NCI-H510A treated with DMSO at 0.1 percent for 48 hours (cell line): ENCODE measurements at places on chromosomes 2 and 18.

DNA sequence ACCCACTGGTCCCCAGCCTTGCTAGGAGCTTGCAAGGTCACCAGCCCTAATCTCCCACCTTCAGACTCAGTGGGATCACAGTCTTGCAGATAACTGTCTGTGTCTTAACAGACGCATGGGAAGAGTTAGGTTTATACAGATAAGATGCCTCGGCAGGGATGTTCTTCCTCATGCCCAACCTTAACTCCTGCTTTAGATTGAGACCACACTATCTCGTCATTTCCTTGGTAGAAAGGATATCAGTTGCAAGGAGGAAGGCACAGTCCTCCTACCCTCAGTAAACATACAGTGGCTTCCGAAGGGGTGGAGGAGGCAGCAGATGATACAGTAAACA is 7.2 kb downstream of the NT5DC4 start:
- no peak for DNase-seq

DNA sequence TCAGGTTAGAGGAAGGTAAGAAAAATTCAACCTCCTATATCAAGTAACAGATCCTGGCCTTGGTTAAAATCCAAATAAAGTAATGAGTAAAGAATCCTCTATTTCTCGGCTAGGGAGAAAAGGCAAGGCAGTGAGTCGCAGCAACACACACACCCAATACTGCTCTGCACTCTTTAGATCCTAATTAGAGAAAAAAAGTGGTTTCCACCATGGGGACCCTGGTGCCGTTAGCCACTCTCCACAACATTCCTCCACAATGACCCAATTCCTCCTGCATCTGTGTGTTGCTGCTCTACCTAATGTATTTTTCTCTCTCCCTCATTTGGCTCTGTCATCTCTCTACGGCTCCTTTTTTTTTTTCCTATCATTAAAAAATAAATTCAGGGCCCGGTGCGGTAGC is 462.7 kb downstream of the METTL4 start:
- DNase-seq, result no peak

- DNase-seq, result no peak
Observed at GRCh38 chr2:231900486-231900942, 25.7 kb downstream of the NPPC start.

DNA sequence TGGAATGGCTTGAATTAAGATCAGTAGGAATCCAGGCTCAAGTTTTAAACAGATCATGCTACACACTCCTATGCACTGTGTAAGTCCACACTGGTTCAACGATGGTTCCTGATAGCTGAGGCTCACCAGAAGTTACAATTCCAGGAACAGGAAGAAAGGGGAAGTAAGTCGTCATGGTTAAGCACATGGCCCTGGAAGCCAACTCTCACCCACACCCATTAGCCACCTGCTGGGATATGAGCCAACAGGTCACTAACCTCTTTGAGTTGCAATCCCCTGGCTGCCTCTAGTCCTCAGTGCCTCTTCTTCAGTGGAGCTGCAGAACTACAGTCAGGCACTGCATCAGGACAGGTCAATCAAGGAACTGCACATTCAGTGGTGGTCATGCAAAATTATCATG is 133.5 kb downstream of the TMEM182 start:
- no peak for DNase-seq

DNA sequence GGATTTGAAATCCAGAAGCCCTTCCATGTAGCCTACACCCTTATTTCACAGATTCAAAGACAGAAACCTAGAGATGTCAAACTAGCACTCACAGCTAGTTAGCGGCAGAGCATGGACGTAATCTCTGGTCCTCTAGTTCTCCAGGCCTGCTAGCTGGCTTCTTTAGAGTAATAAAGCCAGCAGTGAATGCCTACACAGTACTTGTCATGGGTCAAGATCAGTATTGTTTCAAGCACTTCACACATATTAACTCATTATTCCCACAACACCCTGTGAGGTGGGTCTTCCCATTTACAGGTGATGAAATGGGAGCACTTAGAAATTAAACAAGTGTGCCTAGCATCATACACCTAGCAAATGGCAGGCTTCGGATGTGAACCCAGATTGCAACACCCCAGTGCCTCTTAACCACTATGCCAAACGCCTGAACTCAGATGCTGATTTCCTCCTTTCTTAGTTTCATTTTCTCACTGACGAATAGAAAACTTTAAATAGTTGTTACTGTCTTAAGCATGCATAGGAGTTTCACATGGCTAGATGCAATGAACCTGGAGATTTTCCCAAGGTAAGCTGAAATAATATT is 14.5 kb upstream of the ZBTB14 start:
- no peak for DNase-seq

- no peak for DNase-seq
Observed at GRCh38 chr2:40284797-40285196, 167.1 kb downstream of the SLC8A1 start.

DNA sequence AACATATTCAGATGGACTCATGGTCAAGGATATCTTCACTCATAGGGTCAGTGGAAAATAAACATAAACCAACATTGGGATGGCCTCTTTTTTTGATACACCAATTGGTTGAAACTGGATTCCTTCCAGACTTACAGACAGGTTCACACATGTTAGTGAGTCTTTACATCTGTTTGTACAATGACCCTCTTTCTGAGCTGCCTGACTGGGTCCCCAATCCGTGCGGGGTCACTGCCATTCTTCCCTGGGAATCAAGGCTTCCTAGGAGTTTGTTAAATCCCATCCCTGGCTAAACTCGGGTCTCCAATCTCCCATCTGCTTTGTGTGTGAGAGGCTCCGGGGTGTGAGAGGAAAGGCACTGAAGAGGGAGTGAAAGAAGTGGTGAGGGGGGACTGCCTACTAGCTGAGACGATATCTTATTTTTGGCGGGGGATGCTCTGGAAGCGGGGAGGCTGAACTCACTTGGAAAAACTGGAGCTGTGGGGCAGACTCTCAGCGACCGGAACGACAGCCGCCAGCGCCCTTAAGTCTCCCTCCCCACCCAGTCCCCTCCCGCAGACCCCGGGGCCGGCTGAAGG is 487 bp downstream of the STARD6 start:
- peak; percentile 73 for DNase-seq

DNA sequence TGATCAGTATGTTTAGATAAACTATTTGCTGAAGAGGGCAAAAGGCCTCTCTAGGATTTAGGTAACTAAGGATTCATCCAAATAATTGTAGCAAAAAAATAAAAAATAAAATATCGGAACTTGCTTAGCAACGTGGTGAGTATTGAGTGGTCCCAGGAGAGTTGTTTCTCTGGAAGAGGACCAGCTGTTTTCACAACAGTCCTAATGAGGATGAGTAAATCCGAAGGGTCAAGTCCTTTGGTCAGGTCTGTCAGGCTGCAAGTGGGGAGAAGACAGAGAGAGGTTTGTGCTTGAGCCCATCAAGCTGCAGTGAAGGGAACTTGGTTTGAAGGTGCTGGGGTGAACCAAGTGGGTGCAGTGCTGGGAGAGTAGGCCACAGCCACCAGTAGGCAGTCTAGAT is 539.2 kb downstream of the SLC4A3 start:
- DNase-seq, result no peak

DNA sequence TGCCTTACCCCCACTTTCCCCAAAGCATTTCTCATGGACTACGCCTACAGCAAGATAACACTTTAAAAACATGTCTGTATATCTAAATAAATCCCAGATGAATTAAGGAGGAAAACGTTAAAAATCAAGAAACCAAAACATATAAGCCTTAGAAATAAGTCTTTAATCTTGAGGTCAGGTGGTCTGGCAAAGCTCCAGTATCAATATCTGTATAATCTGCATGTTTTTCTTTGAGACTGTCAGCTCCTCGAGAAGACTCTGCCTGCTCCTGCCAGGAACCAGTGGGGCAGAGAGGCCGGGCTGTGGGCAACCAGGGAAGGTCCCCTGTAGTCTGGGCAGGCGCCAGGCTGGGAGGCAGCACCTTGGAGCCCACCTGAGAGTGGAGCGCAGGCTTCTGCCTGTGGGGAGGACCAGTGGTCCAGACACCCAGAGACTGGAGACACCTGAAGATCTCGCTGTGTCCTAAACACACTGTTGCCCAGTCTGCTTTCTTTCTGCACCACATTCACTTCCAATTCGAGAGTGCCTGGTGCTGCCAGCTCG is 291.0 kb upstream of the SOX11 start:
- no peak for DNase-seq

DNA sequence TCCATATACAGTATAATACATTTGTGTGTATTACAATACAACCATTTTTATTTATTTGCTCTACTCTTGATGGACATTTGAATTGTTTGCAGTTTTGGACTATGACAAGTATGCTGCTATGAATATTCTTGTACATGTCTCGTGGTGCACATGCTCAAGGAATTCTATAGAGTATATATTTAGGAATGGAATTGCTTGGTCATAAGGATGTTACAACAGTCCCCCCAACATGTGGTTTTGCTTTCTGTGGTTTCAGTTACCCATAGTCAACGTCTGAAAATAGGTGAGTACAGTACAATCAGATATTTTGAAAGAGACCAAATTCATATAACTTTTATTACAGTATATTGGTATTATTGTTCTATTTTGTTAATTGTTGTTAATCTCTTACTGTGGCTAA is 24.1 kb upstream of the PLEKHM3 start:
- no peak for DNase-seq

DNA sequence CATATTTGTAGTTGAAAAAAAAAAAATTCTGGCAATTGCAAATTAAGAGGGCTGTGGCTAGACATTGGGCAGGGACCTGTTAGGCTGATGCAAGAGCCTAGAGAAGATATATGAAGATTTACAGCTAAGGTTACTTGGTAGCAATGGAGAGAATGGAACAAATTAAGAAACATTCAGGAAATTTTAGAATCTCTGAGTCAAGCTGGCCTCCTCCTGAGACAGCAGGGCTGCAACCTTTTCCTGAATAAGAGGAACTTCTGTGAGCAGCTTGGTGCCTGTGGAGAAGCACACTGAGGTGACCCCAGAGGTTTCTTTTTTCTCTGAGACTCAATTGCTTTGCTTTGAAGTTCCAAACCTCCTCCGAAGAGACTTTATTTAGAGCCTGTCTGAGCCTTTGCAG is 118.6 kb upstream of the LRATD1 start:
- DNase-seq, result no peak

GRCh38 chr2:71291398-71291797 is 40.2 kb upstream of the ZNF638 start:
- DNase-seq, result no peak

DNA sequence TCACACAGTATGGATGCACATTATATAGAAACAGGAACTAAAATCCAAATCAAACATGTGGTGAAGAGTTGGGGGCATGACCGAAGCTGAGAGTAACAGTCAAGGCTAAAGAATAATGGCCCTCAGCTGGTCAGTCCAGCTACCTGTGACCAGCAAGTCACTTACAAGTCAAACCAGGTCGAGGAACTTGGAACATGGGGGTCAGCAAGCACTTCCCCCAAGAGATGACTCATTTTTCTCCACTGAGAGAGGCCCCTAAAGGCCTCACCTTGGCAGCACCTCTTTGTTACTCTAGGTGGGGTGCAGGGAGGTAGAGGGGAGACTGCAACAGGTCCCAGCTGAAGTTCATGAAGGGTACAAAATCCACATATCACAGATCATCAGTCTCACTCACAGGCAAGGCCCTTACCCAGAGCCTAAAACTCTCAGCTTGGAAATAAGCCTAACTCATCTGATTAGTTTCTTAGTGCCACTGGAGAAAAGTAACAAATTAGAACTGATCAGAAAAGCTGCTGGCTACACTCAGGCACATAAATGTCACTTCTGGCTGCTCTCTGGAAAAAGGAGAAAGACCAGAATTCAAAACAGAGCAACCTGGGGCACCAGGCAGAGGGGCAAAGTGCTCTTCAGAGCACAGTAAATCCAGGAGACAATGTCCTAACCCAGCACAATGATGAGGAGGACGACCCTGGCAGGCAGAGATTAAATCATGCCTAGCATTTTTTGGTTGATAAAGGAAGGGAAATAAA is 4.0 kb downstream of the SDC1 start:
- no peak for DNase-seq

- no peak for DNase-seq
Observed at GRCh38 chr2:201808027-201808426, 1.7 kb downstream of the CDK15 start.

- no peak for DNase-seq
Observed at GRCh38 chr2:3283206-3283605, 94.4 kb downstream of the EIPR1 start.

DNA sequence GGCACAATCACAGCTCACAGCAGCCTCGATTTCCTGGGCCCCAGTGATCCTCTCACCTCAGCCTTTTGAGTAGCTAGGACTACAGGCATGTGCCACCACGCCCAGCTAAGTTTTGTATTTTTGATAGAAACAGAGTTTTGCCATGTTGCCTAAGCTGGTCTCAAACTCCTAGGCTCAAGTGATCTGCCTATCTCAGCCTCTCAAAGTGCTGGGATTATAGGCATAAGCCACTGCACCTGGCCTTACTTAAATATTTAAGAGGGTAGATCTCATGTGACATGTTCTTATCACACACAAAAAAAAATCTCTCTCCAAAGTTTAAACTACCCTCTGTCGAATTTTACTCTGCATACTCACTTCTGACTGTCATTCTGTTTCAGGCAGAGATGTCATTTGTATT is 75.4 kb upstream of the CHRNA1 start:
- DNase-seq, result no peak
